ENCODE measurements at places on chromosomes 3 and 15. TPM values are rescaled to one million over a fixed set of nuclear protein-coding genes. Genes with fewer than 3 reads are reported as not detected.

- H3K27ac ChIP-seq: no peak overlapping the region
- no peak for DNase-seq
- peaks cover 41% of the 10 kb centered on the region for H3K4me1 ChIP-seq
- H3K4me3 ChIP-seq: no peak overlapping the region
Observed at GRCh38 chr3:45983770-45984169, 11.9 kb downstream of the FYCO1 start.

DNA sequence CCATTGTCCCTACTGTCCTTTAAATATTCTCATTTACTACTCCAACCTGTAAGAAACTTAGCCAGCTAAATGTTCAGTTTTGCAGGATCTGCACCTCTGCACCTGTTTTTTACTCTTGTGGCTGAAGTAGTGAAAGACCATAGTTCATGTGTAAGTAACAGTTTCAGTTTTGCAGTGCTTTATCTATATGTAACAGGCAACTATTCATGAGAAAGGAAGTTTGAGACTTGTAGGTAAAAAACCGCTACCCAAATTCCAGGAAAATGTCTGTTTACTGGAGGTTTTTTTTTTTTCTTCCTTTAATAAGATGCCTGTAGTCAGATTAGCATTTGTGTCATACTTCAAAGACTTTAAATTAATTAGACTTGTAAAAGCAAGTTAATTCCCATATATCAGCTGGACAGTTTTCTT is 25.4 kb upstream of the MBNL1 start:
- H3K27me3 ChIP-seq: no peaks in the 10 kb centered on the region
- H3K27ac ChIP-seq: no peak overlapping the region
- no peak overlapping the region for H3K4me3 ChIP-seq
- no peaks in the 10 kb centered on the region for H3K36me3 ChIP-seq
- DNase-seq: no peak

Gene GAP43
- total RNA-seq: not detected

Gene SPINT1
- total RNA-seq: not detected

Measured in SJSA1 (cell line).